Fibroblast of mammary gland (primary cell): ENCODE measurements at places on chromosomes 12 and 14.
A peak's percentile ranks its signal among the peaks of the same experiment; 100 is the strongest.

DNA sequence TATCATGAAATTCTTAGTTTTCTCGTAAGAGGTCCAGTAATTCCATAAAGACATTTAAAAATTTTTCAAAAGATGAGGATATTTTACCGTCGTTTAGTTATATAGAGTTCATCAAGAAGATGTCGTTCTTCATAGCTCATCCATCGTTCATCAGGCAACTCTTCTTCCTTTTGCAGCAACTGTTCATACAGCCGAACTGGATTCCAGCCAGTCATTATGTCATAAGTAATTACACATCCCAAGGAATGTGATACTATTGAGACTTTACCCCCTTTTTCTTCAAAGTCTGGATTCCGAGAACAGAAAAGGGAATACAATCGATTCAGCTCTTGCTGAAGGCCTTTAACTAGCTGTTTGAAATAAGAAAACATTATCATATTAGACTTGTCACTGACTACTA lies 90.3 kb downstream of the DDHD1 start:
- DNase-seq, result peak; percentile 37

DNA sequence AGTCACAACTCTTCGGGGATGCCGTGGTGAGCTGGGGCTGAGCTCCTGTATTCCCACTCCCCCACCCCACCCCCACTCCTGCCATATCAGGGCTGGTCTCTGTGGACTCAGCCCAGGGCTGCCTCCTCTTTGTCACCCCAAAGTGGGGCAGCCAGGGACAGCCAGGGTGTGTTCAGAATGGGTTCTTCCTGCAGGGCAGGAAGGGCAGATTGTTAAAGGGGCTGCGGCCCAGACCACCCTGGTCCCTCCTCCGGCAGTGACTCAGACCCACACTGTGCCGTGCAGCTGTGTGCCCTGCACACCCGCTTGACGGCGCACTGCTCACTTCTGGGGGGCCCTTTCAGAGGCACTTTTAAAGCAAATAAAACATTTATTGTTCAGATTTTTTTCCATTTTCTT lies 9.3 kb downstream of the SLC48A1 start:
- DNase-seq, result no peak

GRCh38 chr12:132144115-132144809 lies at the start of the genes DDX51 and NOC4L:
Gene DDX51 (minus strand): TSS chr12:132144319. CDS start chr12:132144296, 23 bp downstream.
Gene NOC4L (plus strand): TSS chr12:132144457. CDS start chr12:132144489, 32 bp downstream.
- peak; percentile 92 for DNase-seq

- no peak for DNase-seq
Measured at GRCh38 chr14:101456246-101457175, 104.8 kb upstream of the DIO3 start.

GRCh38 chr12:102454808-102455760 lies 25.3 kb downstream of the IGF1 start:
- DNase-seq, result peak; percentile 63

DNA sequence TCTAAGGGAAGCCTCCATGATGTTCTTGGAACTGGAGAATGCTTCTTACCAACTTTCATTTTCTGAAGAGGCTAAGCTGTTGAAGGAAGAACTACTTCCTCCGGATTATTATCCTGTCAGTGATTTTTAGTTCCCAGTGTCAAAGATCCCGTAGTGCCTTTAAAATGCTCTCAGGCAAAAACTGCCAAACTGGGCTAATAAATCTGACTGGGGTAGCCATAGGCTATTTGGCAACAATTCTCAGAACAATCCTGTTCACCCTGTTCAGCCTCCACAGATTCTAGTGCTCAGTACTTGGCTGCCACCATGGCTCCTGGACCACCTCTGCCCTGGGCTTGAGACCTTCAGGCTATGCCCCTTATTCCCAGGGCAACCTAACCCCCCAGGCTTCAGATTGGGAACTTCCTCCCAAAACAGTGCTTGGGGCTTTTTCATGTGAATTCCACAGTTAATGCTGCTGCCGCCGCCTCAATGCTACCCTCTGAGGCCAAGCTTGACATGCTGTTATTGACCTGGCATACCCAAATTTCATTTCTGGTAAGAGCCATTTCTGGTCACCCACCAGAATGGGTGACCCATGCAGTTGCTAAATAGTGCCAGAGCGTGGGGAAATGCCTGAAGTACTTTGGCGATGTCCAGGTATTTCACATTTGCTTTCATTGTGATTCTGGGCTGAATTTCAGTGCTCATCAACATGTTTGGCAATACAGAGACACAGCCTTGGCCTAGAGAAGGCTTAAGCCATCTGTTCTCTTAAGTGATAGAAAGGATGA lies 110.0 kb upstream of the ARHGAP5 start:
- no peak for DNase-seq

DNA sequence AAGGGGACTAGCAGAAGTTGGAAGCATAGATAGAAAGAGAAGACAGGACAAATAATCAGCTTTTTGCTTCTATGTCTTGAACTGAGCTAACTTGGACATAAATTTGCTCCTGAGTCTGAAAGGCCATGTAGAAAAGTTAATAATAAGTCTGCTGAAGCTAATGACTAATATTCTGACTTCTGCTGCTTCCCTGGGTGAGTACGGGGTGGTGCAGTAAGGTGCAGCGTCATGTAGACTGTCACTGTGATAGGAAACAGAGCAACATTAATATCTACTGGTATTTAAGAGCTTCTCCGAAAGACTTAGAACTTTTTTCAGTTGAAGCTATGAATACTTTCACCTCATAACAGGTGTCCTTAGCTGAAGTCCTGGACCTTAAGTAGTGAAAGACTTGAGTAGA lies 34.1 kb upstream of the CPM start:
- no peak for DNase-seq

GRCh38 chr14:105498430-105499255 lies 7.6 kb downstream of the TEDC1 start:
- DNase-seq, result no peak

GRCh38 chr14:68771631-68772030 lies 21.2 kb downstream of the ZFP36L1 start:
- DNase-seq, result no peak
